Stimulated activated CD8-positive, alpha-beta memory T cell treated with anti-CD3 and anti-CD28 coated beads, Interleukin-2, amount 100 ng/mL, for 1 hour (primary cell): ENCODE measurements at places on chromosomes 11 and 22.
A peak's percentile ranks its signal among the peaks of the same experiment; 100 is the strongest.

GRCh38 chr11:66386171-66387069, 14.9 kb upstream of the SLC29A2 start:
- peak; percentile 70 for DNase-seq

- no peak for DNase-seq
These were observed 90.5 kb upstream of the POU2AF2 start for GRCh38 chr11:111155021-111155420.

- no peak for DNase-seq
These were observed 7.7 kb downstream of the MUC2 start for GRCh38 chr11:1082346-1082727.

- DNase-seq: peak; percentile 18
These were observed 89.2 kb upstream of the CRTAM start for GRCh38 chr11:122749005-122749687.
